Stimulated activated CD8-positive, alpha-beta memory T cell treated with anti-CD3 and anti-CD28 coated beads, Interleukin-4, amount 100 ng/mL, for 48 hours (primary cell): ENCODE measurements at places on chromosomes 5 and 9.

DNA sequence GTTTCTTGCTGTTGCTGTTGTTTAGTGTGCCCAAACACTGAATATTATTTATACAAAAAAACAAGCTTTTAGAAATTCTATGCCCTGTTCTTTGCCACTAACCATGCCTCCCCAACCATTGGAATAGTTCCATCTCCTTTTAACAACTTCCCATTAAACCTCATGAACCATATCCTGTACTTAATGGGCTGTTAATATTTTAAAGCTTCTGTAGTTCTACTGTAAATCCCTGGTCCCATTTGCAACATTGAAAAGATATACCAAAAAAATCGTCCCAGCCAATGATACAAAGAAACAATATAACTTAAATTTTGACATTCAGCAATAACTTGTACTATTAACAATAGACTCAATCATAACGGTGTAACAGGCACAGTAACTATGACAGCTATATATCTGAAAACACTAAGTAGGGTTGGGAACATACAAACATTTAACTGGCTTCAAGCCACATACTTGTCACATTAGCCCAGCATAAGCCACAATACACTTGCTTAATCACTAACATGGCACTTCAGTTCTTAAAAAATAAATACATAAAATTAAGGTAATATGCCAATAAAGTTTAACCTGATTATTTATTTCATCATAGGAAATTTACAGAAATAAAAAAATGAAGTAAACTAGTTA, 86.1 kb downstream of the ADAMTS6 start:
- no peak for DNase-seq

GRCh38 chr5:41509399-41510175, 814 bp downstream of the PLCXD3 start:
- DNase-seq, result no peak

- peak; percentile 24 for DNase-seq
Observed at GRCh38 chr5:135217669-135218485, 181.2 kb downstream of the MACROH2A1 start.

DNA sequence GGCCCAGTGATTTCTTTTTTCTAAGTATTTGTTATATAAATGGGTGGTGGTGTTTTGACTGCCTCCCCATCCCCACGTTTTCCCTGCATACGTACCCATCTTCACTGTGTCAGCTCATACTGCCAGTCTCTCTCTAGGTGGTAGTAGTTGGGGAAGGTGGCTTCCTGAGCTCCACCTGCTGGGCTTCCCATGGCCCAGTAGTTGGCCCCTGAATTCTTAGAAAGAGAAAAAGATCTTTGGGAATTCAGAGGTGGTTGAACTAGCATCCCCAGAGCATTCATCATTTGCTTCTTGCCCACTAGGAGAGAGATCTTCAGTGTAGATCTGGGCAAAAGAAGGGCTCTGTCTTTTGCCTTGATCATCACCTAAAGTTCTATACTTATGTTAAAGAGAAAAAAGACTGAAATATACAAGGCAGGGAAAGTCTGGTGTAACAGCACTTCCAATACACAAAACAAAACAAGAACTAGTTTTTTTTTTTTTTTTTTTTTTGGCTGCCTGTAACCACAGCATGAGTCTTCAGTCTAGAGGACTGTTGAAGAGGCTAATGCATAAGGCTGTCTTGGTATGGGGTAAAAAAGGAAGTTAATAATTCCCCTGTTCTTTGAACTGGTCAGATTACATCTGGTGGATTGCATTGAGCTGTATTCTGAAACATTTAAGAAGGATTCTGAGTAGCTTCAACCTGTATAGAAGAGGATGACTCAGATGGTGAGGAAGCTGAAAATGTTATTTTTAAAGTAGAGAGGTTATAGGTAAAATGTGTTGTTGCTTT, 128.7 kb downstream of the ATG10 start:
- DNase-seq, result no peak

- peak; percentile 57 for DNase-seq
Observed at GRCh38 chr9:37466037-37466709, 923 bp upstream of the ZBTB5 start.

GRCh38 chr9:93968451-93969327, 13.5 kb upstream of the BARX1 start:
- no peak for DNase-seq

GRCh38 chr5:124801551-124801950, 55.1 kb upstream of the ZNF608 start:
- DNase-seq, result no peak

DNA sequence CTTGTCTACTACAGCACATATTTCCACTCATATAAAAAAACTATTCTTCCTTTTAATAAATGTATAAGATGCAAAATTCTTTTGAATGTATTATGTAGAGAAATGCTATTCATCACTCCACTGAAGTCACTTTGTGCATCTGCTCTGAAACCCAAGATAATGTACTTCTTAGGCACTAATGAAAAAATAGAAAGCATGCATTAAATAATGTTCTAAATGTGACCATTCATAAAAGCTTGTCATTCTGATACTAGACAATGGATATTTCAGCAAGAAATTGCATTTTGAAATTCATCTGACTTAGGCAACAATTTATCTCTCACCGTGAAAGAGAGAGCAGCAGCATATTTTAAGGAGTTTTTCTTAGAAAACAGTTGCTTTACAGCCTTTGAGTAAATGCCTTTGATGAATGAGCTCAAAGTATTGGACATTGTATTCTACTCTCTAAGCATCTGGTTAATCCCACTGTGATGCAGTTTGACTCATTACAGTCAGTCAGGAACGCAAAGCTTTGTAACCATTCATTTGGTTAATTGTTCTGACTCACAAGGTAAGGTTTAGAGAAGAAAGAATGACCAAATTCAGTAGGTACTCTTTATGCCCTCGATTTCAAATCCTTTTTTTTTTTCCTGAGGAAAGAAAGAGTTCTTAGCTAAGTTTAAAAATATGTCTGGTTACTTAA, 2233.8 kb upstream of the C9orf72 start:
- DNase-seq, result no peak

DNA sequence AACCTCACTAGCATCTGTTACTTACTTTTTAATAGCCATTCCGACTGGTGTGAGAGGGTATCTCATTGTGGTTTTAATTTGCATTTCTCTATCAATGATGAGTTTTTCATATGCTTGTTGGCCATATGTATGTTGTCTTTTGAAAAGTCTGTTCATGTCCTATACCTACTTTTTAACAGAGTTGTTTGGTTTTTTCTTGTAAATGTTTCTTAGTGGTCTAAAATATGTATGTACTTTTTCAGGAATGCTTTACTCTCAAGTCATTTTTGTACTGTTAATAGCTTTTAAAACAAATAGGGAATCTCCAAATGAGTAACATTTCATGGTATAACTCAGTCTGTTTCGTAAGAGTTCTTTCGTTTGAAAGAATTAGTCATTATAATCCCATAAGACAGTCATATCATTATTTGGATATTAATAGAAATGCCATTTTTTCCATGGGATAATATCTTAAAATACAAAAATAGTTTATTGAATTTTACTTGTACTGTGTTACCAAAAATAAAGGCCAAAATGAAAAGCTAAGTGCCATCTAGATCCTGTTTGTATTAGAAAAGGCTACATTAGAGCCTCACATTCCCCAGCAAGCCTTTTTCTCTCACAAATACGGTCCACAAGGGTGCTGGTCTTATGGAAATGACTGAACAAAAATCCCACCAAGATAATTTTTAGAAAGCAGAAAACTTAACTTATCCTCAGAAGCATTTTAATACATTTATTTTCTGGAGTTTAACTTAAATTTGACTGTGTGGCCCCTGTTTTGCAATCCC, 247.7 kb downstream of the PJA2 start:
- DNase-seq, result no peak

DNA sequence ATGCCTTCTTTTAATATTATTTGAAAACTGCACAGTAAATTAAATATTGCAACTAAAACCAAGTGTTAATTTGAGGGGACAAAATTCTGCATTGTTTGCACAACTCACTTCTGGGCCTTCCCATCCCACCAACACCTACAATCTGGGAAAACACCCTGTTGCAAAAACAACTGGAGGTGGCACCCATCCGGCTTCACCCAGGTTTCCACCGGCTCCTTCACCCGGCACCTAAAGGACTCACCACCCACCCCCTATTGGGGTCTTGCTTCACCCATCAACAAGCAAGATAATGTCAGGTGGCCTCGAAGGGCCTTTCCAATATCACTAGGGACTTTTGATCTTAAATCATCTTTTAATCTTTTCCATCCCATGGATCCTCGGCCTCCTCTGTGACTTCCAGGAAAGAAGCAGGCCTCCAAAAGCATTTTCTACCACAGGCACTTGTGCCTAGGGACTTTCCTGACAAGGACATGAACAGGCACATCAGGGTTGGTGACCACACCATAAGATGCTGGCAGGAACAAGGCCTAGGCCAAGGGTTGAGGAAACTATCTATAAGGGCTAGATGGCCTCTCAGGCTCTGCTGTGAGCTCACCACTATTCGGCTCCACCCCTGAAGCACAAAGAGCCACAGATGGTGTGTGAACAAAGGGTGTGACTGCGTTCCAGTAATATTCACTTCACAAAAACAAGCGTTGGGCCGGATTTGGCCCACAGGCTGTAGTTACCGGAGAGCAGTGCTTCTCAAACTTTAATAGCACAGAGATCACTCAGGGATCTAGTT, 205.1 kb downstream of the AUH start:
- peak; percentile 45 for DNase-seq

DNA sequence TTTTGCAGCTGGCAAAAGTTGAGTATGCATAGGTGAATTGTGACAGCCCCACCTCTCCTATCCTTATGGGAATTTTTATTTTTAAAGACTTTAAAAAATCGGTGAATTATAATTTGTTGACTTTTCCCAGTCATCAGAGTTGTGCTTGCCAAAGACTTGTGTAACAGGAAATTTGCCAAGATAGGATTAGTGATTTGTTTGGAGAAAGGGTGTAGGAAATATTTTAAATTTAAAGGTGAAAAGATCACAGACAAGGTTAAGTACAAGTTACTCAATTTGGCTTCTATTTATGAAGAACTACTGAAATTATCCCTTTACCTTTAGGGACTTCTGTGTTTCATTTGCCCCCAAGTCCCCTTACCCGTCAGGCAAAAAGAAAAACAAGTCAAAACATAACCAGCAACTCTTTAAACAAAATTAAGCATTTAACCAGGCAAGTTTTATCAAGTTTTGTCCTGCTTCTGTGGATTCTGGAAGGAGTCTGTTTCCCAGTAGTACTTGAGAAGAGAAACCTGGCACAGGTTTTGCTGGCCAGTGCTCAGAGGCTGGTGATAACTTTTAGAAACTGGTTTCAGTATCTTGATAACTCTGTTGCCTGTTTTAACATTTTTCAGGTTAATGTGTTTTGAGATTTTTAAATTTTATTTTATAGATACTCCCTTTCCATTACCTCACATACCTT, 285.4 kb downstream of the MAST4 start:
- DNase-seq, result no peak

GRCh38 chr5:145858959-145859358, 13.9 kb downstream of the GRXCR2 start:
- DNase-seq, result no peak

- DNase-seq, result no peak
Observed at GRCh38 chr9:286071-286740, 71.5 kb downstream of the DOCK8 start.

- DNase-seq, result no peak
Observed at GRCh38 chr5:7910738-7911428, 41.9 kb downstream of the MTRR start.

DNA sequence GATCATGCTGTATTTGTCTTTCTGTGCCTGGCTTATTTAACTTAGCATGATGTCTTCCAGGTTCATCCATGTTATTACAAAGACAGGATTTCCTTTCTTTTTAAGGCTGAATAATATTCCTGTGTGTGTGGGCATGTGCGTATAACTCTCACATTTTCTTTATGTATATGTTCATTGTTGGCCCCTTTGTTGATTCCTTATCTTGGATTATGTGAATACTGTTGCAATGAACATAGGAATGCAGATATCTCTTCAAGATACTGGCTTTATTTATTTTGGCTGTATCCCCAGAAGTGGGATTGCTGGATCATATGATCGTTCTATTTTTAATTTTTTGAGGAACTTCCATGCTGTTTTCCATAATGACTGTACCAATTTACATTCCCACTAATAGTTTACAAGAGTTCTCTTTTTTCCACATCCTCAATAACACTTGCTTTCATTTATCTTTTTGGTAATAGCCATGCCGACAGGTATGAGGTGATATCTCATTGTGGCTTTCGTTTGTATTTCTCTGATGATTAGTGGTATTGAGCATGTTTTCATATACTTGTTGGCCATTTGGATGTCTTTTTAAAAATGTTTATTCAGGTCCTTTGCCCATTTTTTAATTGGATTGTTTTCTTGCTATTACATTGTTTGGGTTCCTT, 38.0 kb downstream of the CREBRF start:
- DNase-seq, result no peak

- no peak for DNase-seq
Observed at GRCh38 chr5:14357441-14357840, 214.3 kb downstream of the TRIO start.

DNA sequence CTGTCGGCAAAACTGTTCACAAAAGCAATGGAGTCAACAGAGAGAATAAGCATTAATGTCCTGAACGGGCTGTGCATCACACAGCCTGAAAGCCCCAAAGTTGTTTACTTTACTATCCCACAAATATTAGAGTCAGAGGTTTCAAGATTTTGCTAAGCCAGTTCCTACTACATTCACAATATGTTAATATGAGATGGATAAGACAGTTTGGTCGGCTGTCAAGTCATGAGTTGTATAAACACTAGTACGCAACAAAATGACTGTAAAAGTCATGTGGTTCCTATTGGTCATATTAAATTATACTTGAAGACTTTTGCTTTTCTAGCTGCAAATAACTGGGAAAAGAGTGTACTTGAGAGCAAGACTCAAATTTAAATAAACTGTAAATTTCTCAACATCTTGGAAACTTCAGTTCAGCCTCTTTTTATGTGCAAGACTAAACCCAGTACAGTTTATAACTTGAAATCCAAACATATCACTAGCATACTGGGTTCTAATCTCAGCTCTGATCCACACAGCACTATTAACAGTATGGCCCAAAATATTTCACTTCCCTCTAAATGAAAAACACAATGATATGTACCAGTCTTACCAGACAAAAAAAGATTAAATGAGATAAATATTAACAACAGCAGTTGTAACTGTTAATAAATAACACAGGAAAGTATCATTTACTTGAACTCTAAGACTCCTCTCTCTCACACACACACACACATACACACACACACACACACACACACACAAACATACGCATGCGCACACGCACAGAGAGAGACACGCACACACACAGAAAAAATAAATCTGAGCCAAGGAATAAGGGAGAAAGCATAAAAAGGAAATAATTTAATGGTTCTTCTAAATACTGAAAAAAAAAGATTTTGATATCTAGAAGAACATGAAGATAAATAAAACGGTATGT, 33.1 kb downstream of the FANCC start:
- DNase-seq, result no peak

GRCh38 chr5:119071561-119071995, 691 bp downstream of the DMXL1 start:
- no peak for DNase-seq

GRCh38 chr5:5792106-5792505, 369.6 kb downstream of the ICE1 start:
- DNase-seq, result no peak

GRCh38 chr9:76810377-76810957, 46.2 kb downstream of the PCA3 start:
- DNase-seq, result peak; percentile 34
